GM10248 (cell line): ENCODE measurements at places on chromosomes 5 and 9.

- DNase-seq = no peak
Observed at GRCh38 chr5:121862801-121863200, 11.1 kb downstream of the FTMT start.

DNA sequence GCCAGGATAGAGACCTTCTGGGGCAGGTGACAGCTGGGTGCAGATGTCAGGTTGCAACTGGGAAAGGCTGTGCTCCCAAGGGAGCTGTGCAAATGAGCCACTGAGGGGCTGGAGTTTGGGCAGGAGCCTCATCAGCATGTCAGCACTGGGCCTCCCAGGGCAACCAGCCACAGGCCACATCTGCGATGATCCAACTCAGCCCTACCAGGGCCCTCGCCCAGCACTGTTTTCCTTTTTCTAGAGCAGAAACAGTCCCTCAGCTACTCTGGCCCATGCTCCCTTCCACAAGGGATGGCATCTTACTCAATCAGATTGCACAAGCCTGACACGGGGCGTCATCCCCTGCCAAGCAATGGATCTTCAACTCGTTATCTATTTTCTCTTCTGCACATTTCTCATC lies 24.8 kb downstream of the NIPAL4 start:
- DNase-seq = no peak

- DNase-seq = no peak
Observed at GRCh38 chr5:72066705-72067107, 40.6 kb upstream of the MAP1B start.

- no peak for DNase-seq
Observed at GRCh38 chr5:112165399-112165798, 253.7 kb downstream of the EPB41L4A start.

DNA sequence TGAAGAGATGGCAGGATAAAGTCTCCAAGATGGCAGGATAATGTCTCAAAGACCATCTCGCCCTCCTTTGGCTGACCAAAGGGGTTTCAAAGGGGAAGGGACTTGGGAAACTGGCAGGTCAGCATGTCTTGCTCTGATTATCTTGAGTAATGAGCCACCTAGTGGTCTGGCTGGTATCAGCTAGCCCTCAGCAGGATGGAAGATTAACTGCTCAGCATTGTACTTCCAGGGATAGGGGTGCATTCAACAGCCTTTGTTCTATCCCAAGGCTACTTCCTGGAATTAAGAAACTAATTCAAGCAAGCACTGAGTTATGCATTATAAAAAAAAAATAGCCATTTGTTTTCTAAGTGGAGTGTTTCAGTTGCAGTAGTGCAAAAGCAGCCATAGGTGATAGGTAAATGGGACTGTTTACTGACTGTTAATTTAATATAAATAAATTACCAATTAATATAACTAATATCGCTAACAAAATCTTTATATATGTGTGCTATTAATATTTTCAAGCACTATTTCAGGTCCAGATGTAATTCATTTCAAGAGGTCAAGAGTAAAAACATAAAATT lies 555.5 kb downstream of the CDH9 start:
- peak; percentile 26 for DNase-seq

GRCh38 chr9:106970219-106970975 lies 107.4 kb downstream of the ZNF462 start:
- DNase-seq = no peak

DNA sequence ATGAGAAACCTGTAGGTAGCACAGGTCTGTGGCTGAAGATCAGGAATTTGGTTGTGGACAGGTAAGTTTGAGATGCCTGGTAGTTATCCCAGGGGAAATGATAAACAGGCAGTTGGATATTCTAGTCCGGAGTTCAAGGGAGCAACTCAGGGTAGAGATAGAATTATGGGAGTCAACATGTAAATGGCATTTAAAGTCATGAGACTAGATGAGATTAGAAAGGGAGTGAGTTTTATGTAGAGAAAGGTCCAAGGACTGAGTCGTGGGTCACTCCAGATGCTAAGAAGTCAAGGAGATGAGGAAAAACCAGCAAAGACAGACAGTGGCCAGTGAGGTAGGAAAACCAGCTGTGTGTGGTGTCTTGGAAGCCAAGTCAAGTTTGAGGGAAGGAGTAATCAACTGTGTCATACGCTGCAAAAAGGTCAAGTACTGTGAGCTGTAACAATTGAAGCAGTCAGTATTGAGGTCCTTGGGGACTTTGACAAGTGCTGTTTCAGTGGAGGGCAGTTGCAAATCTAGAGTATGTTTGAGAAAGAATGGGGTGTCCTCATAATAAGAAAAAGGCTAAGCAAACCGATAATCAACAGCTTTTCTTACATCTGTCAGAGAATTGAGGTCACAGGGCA lies 18.2 kb downstream of the GNPDA1 start:
- DNase-seq = no peak

- no peak for DNase-seq
Observed at GRCh38 chr5:65156933-65157332, 324.8 kb downstream of the ADAMTS6 start.

DNA sequence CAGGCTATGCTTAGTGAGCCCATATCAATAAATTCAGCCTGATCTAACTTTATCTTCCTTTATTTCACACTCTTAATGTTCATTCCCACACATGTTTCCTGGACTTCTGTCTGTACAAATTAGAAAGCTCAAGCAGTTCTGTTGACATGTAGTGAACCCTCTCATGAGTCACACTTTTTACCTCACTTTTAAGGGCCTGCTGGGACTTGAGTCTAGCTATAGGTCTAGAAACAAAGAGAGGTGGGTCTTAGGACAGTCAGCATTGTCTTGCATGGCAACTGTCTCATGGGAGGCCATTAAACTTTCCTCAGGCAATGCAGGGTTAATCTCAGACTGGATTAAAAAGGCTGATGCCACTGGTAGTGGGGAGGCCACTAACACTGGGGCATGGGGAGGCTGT lies 8.6 kb upstream of the CCNH start:
- no peak for DNase-seq

- no peak for DNase-seq
Observed at GRCh38 chr5:32156635-32157034, 17.5 kb downstream of the GOLPH3 start.

- no peak for DNase-seq
Observed at GRCh38 chr5:158286827-158287226, 427.9 kb upstream of the CLINT1 start.

DNA sequence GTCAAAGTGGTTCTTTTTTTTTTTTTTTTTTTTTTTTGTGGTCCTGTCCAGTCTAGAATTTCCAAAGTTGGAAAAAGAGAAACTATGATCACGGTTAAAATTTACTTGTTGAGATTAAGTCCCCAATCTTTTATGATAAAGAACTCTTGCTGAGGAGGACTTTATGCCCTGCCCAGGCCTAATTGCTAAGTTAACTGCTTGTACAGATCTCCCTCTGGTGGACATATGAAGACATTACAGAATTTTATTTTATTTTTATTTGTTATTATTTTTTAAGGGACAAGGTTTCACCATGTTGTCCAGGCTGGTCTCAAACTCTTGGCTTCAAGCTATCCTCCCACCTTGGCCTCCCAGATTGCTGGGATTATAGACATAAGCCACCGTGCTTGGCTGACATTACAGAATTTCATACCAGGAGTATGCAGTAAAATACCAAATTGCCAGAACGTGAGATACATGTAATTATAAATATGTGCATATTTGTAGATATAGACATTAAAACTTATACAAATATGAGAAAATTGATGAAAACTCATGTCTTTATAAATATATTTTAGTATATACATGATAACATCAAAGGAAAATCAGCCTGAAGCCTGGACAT lies 91.2 kb downstream of the RFK start:
- DNase-seq = peak; percentile 52

- DNase-seq = no peak
Observed at GRCh38 chr9:99743006-99743405, 78.7 kb upstream of the NR4A3 start.

GRCh38 chr9:18622186-18622836 lies 148.4 kb downstream of the ADAMTSL1 start:
- DNase-seq = no peak

- DNase-seq = no peak
Observed at GRCh38 chr9:73133022-73133651, 18.5 kb upstream of the ANXA1 start.

- DNase-seq = no peak
Observed at GRCh38 chr5:135048286-135048685, 14.3 kb upstream of the PITX1 start.

GRCh38 chr9:4559261-4560182 lies 69.3 kb downstream of the SLC1A1 start:
- DNase-seq = no peak

GRCh38 chr9:89743573-89744254 lies 138.9 kb downstream of the GADD45G start:
- DNase-seq = peak; percentile 65

- DNase-seq = no peak
Observed at GRCh38 chr9:16509997-16510396, 360.5 kb downstream of the BNC2 start.

- DNase-seq = no peak
Observed at GRCh38 chr5:9888501-9888901, 258.4 kb upstream of the TAS2R1 start.

- DNase-seq = no peak
Observed at GRCh38 chr5:180373870-180374269, 20.7 kb upstream of the GFPT2 start.

DNA sequence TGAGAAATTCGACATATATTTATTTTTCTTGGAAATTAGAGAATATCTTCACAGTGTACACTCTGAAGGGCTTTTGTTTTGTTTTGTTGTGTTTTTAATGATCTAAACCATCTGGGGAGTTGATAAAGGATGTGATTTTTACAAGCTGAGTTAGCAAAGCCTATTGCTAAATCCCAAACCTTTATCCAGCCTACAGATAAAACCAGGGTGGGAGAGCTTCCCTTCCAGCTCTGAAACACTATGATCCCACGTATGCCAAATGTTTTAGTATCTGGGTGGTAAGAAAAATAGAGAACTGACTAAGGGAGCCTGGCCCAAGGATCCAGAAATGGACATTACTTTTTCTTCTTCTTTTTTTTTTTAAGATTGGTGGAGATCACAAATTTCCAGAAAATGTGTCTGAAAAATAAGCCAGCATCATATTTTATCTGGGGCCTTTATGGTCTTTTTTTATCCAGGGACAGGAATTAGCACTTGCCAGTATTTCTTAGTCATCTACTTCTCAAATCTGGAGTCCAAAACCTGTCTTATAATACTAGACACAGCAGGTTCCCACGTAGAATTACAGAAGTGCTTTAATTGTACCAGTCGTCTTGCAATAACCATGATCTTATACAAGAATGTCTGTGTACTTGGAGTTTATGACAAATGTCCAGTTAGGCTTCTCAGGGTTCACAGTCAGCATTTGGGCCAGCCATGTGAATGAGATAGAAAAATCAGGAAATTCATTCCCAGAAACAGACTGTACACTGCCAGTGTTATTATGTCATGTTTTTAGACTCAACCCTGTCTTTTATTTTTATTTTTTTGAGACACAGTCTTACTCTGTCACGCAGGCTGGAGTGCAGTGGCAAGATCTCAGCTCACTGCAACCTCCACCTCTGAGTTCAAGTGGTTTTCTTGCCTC lies 290.8 kb upstream of the MPDZ start:
- DNase-seq = no peak

- no peak for DNase-seq
Observed at GRCh38 chr5:28065656-28066055, 1027.3 kb upstream of the CDH9 start.

DNA sequence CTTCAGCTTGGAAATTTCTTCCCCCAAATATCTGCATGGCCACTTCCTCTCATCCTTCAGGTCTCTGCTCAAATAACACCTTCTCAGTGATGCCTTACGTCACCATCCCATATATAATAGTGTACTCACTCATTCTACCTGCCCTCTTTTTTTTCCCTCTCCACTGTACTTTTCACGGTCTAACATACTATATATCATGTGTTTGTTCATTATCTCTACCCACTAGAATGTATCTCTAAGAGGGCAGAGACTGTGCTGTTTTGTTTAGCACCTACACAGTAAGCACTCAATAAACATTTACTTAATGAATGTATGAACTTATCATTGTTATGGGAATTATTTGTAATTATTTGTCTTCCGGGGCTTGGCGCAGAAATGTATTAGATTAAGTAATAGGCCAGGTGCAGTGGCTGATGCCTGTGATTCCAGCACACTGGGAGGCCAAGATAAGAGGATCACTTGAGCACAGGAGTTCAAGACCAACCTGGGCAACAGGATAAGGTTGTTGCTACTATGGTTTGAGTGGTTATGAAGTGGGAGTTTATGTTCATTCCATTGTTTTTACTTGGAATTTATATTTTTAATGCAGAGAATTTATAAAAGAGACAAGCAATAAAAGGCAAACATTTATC lies 6.0 kb upstream of the IL13 start:
- no peak for DNase-seq

DNA sequence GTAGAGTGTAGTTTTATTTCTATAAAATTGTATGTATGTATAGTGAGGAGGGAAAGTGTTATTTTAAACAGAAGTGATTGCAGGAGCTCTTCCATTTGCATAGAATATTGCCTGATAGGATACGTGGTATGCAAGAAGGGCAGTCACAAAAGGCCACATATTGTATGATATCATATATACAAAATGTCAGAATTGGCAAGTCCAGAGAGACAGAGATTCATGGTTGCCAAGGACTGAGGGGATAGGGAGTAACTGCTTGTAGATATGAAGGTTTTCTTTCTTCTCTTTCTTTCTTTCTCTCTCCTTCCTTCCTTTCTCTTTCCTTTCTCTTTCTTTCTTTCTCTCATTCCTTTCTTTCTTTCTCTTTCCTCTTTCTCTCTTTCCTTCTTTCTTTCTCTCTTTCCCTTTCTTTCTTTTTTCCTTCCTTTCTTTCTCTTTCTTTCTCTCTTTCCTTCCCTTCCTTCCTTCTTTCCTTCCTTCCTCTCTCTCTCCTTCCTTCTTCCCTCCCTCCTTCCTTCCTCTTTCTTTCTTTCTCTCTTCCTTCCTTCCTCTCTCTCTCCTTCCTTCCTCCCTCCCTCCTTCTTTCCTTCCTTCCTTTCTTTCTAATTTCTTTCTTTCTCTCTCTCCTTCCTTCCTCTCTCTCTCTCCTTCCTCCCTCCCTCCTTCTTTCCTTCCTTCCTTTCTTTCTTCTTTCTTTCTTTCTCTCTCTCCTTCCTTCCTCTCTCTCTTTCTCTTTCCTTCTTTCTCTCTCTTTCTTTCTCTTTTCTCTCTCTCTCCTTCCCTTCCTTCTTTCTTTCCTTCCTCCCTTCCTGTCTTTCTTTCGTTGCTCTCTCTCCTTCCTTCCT lies 24.5 kb upstream of the WDR38 start:
- DNase-seq = no peak

- DNase-seq = no peak
Observed at GRCh38 chr5:96388176-96388575, 44.9 kb downstream of the PCSK1 start.

GRCh38 chr9:3517377-3518048 lies 8.3 kb downstream of the RFX3 start:
- no peak for DNase-seq

DNA sequence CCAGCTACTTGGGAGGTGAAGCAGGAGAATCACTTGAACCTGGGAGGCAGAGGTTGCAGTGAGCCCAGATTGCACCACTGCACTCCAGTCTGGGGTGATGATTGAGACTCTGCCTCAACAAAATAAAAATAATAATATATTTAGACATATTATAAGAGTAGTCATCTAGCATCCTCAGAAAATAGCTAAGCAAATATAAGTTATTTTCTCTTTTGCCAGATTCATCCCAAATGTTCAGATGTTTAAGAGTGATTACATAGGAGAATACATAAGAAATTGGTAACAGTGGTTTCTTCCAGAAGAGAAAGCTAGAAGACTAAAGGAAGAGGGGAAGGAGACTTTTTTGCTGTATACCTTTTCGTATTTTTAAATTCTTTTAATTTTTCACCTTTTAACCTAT lies 20.0 kb downstream of the PRKAA1 start:
- no peak for DNase-seq
